T-helper 17 cell (primary cell): ENCODE measurements at places on chromosomes 1 and 21.

- no peak for DNase-seq
Measured at GRCh38 chr1:234558330-234558836, 51.6 kb downstream of the IRF2BP2 start.

DNA sequence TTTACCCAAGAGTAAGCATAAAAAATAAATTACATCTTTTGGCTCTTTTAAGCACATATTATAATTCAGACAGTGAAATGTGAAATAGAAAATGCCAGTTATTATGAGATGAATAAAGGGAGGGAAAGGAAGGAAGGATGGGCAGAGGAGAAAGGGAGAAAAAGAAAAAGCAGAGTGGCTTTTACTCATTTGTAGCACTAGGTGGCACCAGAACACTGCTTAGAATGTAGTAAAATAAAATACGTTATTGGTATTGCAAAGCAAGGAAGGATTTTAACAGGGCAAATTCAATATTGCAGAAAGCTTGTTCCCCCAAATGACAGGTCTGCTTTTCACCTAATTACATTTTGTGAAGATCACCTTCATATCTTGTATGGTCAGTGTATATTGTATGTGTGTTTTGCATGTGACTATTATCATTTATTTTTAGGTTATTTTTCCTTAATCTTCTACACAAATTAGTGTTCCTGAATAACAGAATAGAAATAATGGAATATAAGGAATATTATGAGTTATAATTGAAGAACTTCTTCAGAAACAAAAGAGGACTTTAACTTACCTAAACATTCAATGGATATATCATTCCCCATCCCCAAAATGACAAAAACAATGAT is 9.1 kb upstream of the PCNX2 start:
- DNase-seq, result no peak

DNA sequence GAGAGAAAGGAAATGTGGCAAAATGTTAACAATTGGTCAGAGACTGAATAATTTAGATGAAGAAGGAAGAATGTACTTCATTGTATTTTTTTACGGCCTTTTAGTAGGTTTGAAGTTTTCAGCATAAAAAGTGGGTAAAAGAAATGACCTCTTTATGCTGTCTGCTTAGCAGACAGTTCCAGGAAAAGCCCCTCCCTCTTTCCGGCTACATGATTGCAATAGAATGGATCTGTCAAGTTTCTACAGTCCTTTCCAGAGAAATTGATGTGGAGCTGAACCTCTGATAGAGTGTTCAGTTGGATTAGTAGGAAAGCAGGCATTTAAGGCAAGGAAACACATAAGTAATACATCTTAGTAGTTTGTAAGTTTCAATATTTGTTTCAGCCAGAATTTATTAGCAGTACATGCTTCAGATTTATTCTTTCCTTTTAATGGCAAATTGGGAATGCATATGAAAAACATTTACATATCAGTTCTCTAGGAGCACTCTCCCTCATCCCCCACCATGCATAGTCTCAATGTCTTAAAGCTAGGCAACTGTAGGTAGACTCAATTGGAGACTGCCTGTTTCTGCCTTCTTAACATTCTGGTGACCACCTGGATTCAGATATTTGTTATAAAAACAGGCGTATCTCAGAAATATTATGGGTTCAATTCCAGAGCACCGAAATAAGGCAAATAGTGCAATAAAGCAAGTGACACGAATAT is 36.4 kb downstream of the HS2ST1 start:
- DNase-seq, result no peak

- no peak for DNase-seq
Measured at GRCh38 chr1:246320286-246320685, 186.8 kb downstream of the SMYD3 start.

GRCh38 chr1:30905916-30906620 is 2.5 kb downstream of the SDC3 start:
- DNase-seq, result no peak

DNA sequence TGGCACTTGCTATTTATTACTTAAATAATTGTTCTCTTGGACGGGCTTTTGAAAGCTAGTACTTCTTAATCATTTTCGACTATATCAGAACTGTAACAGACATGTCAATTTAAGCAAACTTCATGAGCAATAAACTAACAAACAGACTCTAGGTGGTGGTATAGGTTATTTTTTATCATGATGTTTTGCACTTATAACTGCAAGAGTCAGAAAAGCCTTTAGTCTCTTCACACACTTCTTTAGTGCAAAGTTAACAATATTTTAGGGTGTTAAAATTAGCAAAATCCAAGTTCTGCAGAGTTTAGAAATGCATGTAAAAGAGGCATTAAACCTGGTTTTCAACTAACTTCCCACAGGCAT is 2.2 kb downstream of the NRIP1 start:
- DNase-seq, result no peak

DNA sequence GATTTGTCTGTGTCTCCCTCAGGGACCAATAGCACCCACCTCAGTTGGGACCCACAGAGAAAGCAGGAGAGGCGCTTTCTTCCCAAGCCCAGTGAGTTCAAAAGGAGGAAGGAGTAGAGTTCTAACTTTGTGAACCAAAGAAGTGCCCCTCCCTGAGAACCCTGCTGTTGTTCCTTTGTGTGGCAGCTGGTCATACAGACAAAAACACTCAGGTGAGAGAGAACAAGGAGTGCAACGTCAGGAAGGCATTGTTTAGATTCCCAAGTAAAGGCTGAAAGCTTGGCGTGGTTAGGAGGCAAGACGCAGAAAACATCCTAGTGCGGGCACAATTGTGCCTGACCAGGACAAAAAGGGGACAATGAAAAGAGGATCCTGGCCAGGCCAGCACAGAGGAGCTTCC is 654.6 kb downstream of the KIF26B start:
- DNase-seq, result no peak

GRCh38 chr1:20322825-20323612 is 32.3 kb downstream of the VWA5B1 start:
- DNase-seq, result no peak

DNA sequence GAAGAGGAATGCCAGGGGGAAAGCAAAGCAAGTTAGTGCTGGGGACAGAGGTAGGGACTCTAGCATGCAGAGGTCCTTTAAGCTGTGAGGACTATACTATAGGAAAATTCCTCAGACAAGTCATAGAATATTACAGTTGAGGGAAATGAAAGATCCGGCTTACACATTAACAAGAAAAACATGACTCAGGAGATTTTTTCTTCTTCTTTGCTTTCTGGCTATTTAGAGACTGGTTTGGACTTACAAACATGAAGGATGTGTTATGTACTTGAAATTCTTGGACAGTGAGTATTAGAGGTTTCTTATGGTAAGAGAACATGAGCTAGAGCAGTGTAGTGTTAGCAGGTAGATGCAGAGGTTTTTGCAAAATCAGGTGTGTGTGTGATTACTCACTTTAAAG is 24.9 kb downstream of the USP25 start:
- DNase-seq, result no peak

DNA sequence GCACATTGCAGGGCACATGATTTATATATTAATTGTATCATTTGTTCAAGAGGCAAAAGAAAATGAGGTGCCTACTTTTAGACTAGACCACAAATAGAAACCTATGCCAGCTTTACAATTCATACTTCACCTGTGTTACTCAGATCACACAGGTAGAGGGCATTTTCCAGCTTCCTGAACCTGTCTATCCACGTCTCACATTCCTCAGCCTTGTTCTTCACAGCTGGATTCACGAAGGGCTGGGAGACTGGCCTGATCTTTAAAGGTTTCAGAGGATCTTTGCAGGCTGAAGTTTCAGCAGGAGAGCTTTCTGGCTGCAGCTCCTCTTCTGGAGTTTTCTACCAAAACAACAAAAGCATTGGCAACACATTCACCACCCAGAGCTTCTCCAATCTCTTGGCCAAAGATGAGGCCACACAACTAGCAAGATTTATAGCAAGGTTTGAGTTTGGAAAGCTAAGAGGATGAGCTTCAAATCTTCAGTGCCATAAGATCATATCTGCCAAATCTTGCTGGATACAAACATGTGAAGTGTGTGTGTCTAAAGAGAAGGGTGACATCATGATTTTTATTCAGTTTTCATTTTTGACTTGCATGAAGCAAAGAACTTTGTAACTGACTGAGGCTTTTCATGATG is 71.0 kb upstream of the CYP2J2 start:
- no peak for DNase-seq

DNA sequence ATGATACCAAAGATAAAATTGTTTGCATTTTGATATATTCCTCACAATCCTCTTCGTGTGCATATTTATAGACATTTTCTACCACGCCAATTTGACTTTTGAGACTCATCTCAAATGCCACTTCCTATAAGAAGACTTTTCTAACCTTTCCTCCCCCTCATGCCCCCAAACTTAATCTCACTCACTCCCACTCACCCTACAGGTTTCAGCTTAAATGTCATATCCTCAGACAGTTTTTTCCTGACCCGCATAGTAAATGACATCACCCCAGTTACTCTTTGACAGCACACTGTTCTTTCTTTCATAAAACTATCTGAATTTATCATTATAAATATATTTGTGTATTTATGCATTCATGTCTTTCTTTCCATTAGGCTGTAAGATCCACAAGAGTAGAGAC is 29.6 kb upstream of the RGS8 start:
- no peak for DNase-seq

DNA sequence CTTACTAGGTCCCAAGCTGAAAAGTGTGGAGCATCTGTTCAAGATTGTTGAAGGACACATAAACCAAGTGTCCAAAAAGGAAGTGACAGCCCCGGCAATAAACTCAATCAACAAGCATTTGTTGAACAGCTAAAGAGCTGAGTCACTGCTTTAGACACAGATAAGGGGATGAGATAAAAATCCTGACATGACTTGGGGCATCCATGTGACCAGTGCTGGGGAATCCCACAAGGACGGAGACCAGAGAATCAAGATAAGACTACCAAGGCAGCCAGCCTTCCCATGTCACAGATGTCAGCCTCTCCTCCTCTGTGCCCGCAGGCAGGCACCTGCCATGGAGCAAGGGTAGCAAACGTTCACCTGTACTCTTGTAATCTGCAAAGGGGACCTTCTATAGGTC is 118.6 kb upstream of the KAZN start:
- DNase-seq, result no peak

- no peak for DNase-seq
Measured at GRCh38 chr1:186456729-186457255, 4.1 kb downstream of the PDC start.

DNA sequence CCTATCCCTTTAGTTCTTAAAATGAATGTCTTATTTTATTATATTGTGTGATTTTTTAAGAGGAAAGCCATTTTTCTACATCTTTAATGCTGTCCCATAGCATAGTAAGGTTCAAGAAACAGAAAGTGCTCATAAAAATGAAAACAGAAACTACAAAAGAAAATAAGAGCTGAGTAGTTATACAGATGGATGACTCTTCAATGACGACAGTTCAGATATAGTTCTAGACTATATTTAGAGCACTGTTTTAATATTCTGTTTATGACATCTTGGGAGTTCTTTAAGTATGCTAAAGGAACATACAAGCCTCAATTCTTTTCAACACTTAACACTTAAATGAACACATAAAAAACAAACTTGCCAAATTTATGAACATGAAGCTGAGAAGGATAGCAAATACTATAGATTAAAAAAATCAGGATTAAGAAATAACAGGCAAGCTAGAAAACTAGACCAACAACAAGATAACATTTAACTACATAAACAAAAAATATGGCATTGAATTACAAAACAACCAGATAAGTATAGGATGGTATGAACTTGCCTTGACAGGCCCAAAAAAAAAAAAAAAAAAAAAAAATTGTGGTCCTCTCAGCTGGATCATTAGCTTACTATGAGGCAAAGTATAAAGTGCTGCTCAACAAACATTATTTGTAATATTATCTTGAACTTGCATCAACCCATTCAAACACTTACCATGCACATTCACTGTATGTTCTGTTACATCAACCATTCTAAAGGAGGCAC is 87.9 kb downstream of the ZZZ3 start:
- DNase-seq, result no peak

DNA sequence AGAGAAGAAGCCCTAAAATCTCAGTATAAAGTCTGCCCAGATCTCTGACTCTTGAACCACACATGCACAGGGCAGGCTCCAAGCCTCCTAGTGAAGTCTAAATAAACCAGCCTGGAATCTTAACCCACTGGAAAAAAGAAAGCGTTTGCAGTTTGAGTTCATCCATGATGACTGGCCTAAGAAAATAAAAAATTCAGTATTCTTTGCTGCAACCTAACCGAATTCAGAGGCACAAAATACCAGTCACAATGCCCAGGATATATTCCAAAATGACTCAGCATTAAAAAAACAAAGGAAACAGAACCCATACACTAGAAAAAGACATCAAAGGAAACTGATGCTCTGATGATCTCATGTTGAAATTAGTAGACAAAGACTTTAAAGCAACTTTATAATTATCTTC is 269.2 kb downstream of the SDCCAG8 start:
- DNase-seq, result no peak

DNA sequence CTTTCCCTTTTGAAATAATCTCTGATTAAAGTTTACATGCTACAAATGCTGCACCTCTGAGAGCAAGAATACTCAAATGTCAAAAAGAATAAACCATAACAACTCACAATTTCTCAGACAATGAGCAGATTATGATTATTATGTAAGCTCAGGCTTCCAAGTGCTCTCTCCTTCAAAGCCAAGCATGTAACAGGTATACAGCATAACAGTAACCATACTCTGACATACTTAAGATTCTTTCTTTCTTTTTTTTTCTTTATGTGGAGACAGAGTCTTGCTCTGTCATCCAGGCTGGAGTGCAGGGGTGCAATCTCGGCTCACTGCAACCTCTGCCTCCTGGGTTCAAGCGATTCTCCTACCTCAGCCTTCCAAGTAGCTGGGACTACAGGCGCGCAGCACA is 155.4 kb downstream of the EIF4G3 start:
- no peak for DNase-seq

DNA sequence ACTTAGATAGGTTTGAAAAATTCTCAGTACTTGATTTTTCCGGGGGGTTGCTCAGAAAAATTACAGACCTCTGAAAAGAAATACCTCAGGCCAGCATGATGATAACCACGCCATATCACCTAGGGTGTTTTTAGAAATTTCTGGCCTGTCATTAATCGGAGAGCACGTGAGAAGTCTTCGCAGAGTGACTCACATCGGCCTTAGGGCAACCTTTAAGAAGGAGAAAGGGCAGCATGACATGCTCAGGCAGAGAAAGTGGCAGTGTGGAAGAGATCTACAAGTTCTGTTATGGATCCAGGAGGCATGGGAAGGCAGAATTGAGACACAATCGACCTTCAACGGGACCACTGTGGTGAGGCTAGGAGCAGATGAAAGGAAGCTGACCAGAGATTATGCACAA is 506.3 kb downstream of the LMO4 start:
- DNase-seq, result no peak

GRCh38 chr1:182392050-182393028 is 749 bp upstream of the GLUL start:
- DNase-seq, result no peak
